Activated gamma-delta T cell treated with anti-CD3 and anti-CD28 coated beads, Interleukin-2, amount 50 U/mL, for 16 hours (primary cell): ENCODE measurements at places on chromosomes 16 and 17.
A peak's percentile ranks its signal among the peaks of the same experiment; 100 is the strongest.

DNA sequence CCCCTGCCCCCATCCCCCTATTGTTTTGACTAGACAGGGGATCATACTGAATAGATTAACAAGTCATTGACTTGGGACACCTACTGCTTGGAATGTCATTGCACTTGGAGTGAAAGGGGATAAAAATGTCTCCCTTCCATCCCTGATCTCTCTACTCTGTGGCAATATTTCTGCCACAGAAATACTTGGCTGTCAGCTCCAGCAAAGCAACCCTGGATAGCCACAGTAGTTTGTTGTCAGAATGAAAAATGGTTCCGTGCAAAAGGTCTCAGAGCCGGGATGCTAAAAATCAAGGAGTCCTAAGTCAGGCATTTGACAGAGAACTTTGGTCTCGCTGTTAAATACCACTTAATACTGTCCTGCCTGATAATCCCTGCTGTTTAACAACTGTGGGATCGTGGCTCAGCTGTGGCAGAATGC is 722.0 kb upstream of the SOX9 start:
- DNase-seq: no peak

- peak; percentile 68 for DNase-seq
These were observed at the start of gene PRPSAP1 for GRCh38 chr17:76353599-76354316. Gene PRPSAP1 (minus strand): TSS chr17:76353916. CDS start chr17:76353703, 213 bp downstream.

DNA sequence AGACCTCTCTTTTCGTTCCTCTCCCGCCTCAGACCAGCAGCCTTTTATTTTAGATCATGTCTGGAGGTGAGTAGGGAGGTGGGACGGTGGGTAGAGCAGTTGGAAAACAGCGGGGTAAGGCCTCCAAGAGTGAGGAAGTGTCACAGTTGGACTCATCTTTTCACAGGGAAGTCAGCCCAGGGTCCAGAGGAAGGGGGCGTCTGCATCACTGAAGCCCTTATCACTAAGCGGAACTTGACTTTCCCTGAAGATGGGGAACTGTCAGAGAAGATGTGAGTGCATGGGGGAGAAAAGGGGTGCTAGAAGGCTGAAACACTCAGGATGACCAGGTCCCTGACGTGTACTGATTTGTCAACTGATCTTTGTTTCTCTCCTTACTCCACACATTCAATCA is 461 bp downstream of the LRRC46 start:
- no peak for DNase-seq

- DNase-seq: no peak
These were observed 17.2 kb upstream of the ASIC2 start for GRCh38 chr17:33310296-33310695.

- DNase-seq: no peak
These were observed 204.9 kb upstream of the KCNJ16 start for GRCh38 chr17:69870091-69870530.

GRCh38 chr17:56822725-56823124 is 11.0 kb downstream of the C17orf67 start:
- DNase-seq: no peak

DNA sequence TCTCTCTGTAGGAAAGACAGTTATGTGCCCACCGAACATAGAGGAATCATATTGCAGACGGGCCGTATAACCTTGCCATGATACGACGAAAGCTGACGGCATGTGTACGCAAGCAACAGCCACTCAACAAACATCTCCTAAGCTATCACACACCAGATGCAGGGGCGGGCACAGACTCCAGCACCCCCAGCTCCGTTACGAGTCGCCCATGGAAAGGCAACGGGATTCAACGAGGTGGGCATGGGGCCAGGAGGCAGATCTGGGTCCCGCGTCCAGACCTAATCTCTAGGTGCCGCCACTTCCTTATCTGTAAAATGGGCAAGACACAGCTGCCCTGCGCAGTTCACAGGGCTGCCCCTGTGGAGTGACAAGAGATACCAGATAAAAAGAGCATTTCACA is 35.6 kb downstream of the ABR start:
- no peak for DNase-seq

GRCh38 chr16:72517154-72517553 is 345.2 kb upstream of the PMFBP1 start:
- DNase-seq: no peak

- no peak for DNase-seq
These were observed 6.6 kb upstream of the PMP22 start for GRCh38 chr17:15271741-15272140.

GRCh38 chr16:3004781-3005284 is 7.9 kb upstream of the CLDN9 start:
- no peak for DNase-seq

DNA sequence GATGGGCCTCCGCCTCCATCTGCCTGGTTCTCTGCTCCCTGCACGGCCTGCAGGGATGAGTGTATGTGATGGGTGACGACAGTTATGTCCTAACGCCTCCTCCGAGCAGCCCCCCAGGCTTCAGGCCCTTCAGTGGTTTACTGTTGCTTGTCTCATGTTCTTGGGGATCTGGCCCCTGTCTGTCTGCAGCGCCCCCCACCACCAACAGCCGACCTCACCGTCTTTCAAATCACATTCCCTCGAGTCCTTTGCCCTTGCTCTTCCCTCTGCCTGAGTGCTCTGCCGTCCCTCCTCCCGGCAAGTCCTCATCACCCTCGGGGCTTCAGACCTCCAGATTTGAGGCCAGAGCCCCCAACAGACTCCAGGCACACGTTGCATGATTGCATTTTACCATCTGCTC is 18.2 kb downstream of the METTL22 start:
- DNase-seq: no peak

GRCh38 chr17:67602974-67603373 is 114.8 kb upstream of the NOL11 start:
- peak; percentile 20 for DNase-seq

GRCh38 chr17:37481001-37481665 is 8.6 kb upstream of the DUSP14 start:
- DNase-seq: no peak

- no peak for DNase-seq
These were observed 26.0 kb downstream of the FCSK start for GRCh38 chr16:70480127-70481105.

- no peak for DNase-seq
These were observed 252.7 kb downstream of the PMP22 start for GRCh38 chr17:15012351-15012980.

- DNase-seq: no peak
These were observed 22.3 kb downstream of the GPT2 start for GRCh38 chr16:46906360-46907060.

DNA sequence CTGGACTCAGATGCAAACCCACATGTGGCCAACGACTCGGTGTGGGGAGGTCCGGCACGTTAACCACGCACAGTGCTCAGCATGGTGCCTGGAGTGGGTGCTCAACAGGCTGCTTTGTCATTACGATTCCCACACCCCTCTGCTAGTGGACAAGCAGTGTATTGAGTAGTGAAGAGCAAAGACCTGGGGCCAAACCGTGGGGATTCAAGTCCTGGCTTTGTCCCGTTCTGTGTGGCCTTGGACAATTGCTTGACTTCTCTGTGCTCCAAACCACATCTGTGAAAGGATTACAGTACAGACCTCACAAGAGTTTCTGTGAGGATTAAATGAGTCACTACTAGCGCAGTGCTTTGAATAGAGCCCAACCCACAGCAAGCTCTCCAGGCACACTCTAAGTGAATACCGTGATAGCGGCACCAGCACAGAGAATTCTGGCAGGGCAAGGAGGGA is 33.8 kb downstream of the TRPV2 start:
- no peak for DNase-seq

GRCh38 chr17:49748791-49749190 is 15.1 kb downstream of the FAM117A start:
- peak; percentile 49 for DNase-seq

DNA sequence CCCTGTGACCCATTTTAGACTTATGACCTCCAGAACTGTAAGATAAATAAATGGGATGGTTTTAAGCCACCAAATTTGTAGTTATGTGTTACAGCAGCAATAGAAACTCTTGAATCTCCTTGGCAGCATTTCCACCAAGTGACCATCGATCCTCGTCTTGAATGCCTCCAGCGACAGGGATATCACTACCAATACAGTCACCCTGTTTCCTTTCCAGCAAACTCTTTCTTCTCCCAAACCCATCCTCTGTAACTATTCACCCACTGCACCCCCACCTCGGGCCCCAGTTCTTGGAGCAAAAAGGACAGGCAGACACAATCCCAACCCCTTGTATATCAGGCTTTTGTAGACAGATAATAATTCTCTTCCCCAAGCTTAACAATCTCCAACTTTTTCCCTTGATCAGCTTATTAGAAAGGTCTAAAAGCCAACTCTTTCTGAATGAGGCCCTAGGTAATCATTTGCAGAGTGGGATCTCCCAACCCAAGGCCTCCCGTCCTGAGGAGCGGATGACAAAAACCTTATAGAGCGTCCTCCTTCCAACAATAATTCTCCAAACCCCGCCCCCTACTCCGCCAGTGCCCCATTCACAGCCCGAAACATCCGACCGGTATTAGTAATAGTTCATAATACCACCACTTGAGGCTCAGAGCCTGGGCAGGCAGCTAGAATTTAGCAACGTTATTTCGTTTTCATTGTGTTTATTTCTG is 14.7 kb upstream of the PLLP start:
- DNase-seq: no peak

GRCh38 chr17:2068519-2069051 is 13.7 kb downstream of the HIC1 start:
- no peak for DNase-seq

GRCh38 chr16:57620335-57621231 is 7.8 kb upstream of the ADGRG1 start:
- DNase-seq: no peak
